ENCODE measurements at places on chromosomes 2 and 18. TPM values are rescaled to one million over a fixed set of nuclear protein-coding genes. Genes with fewer than 3 reads are reported as not detected.

Gene RAB1A
- total RNA-seq, result 243 TPM

Gene REG3A
- total RNA-seq, result not detected

Gene EIPR1
- total RNA-seq, result 43.2 TPM

Gene KCNJ13
- not detected for total RNA-seq

Gene PAX3
- total RNA-seq, result not detected

Gene EPAS1
- total RNA-seq, result 108 TPM

Gene TTR
- not detected for total RNA-seq

Gene SKOR2
- not detected for total RNA-seq

Gene IL36B
- not detected for total RNA-seq

Gene CFAP65
- total RNA-seq, result 0.32 TPM

Gene RSAD2
- 0.19 TPM for total RNA-seq

Gene ABCB11
- not detected for total RNA-seq

Gene MC4R
- not detected for total RNA-seq

Gene ITGAV
- total RNA-seq, result 41.4 TPM

Gene WDR75
- total RNA-seq, result 23.9 TPM

Gene MAPK4
- 0.16 TPM for total RNA-seq

Gene AKAIN1
- total RNA-seq, result not detected

Gene SLC16A14
- total RNA-seq, result 1.4 TPM

Gene LYPD1
- total RNA-seq, result 16.3 TPM

Gene REG3G
- total RNA-seq, result not detected

Gene TNS1
- total RNA-seq, result 5.3 TPM

Gene KCTD18
- total RNA-seq, result 10.8 TPM

Gene TYW5
- total RNA-seq, result 6.9 TPM

Gene RESP18
- total RNA-seq, result not detected

Gene HK2
- 1.1 TPM for total RNA-seq

Gene SERPINB11
- total RNA-seq, result not detected

Gene GALR1
- total RNA-seq, result not detected

Gene SLC30A3
- total RNA-seq, result 3.8 TPM
